Kidney epithelial cell (primary cell): ENCODE measurements at places on chromosomes 4 and X. TPM values are rescaled to one million over a fixed set of nuclear protein-coding genes. Genes with fewer than 3 reads are reported as not detected.

Gene C1QTNF7
- total RNA-seq: not detected in 2 replicates

Gene CWH43
- 1.3 and 3.3 TPM in 2 replicates for total RNA-seq

Gene HS3ST1
- total RNA-seq: 2.4 and 3.6 TPM in 2 replicates

Gene GPR119
- not detected in 2 replicates for total RNA-seq

Gene SMIM10L2A
- total RNA-seq: 3.8 and 4.2 TPM in 2 replicates

Gene ATOH1
- not detected in 2 replicates for total RNA-seq

Gene C4orf51
- not detected in 2 replicates for total RNA-seq

Gene RBM10
- total RNA-seq: 34.5 and 48.1 TPM in 2 replicates

Gene FMR1NB
- not detected in 2 replicates for total RNA-seq

Gene SRP72
- 75.5 and 76.9 TPM in 2 replicates for total RNA-seq

Gene ETDA
- not detected in 2 replicates for total RNA-seq

Gene GLUD2
- total RNA-seq: 0.55 and 0.92 TPM in 2 replicates

Gene ERCC6L
- total RNA-seq: 0.82 and 0.92 TPM in 2 replicates

Gene PDGFC
- total RNA-seq: 67.2 and 82.5 TPM in 2 replicates

Gene TCP11X2
- 0.14 and 0.42 TPM in 2 replicates for total RNA-seq

Gene HSD17B13
- total RNA-seq: 0.04 and 0.14 TPM in 2 replicates

Gene BEX4
- total RNA-seq: 80.8 and 84.0 TPM in 2 replicates

Gene WNK3
- total RNA-seq: 3.1 and 6.5 TPM in 2 replicates

Gene S100G
- total RNA-seq: not detected in 2 replicates

Gene SPACA5
- not detected in 2 replicates for total RNA-seq

Gene FRG2
- total RNA-seq: not detected in 2 replicates

Gene ZNF141
- 8.4 and 10.6 TPM in 2 replicates for total RNA-seq

Gene MSL3
- total RNA-seq: 30.9 and 32.1 TPM in 2 replicates

Gene FAM47E
- 2.3 and 3.1 TPM in 2 replicates for total RNA-seq

Gene HERC5
- total RNA-seq: 4.9 and 6.6 TPM in 2 replicates

Gene SULT1B1
- not detected in 2 replicates for total RNA-seq

Gene ASB5
- not detected in 2 replicates for total RNA-seq

Gene CLCN4
- 6.8 and 7.3 TPM in 2 replicates for total RNA-seq

Gene GATA1
- not detected in 2 replicates for total RNA-seq

Gene GPR173
- 4.8 and 6.4 TPM in 2 replicates for total RNA-seq

Gene LRIT3
- 0.08 and 0.14 TPM in 2 replicates for total RNA-seq

Gene PNMA6A
- total RNA-seq: 7.8 and 7.9 TPM in 2 replicates

Gene ADH4
- not detected in 2 replicates for total RNA-seq

Gene IRF2
- total RNA-seq: 30.4 and 36.4 TPM in 2 replicates

Gene UGT2A1
- not detected in 2 replicates for total RNA-seq

Gene TCEAL5
- 0.21 TPM in 1 of 2 replicates, not detected in the other for total RNA-seq
